ENCODE measurements at places on chromosomes 4 and X.

DNA sequence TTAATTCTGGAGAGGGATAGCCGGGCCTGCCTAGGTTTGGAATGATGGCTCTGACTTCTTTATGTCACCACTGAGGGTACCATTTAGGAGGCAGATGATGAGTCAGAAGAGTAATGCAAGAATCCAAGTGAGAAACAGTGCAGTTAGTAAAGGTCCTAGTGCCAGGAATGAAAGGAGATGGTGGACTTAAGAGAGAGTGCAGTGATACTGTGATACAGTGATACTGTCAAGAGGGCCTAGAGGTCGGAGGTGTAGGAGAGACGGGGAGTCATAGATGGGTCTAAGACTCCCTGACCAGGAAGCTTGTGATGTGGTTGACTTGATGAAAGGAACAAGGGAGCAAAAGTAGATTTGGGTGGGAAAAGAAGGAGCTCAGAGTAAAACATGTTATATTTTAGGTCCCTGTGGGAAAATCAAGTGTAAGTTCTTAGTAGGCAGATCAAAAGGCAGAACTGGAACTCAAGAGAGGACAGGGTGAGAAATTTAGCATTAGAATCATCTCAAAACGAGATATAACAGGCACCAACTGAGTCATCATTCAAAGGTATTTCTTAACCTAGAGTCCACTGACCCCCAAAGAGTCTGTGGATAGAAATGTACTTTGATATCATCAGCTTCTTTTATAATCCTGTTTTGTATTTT lies 85.0 kb downstream of the NFKB1 start:
- DNase-seq, result no peak

DNA sequence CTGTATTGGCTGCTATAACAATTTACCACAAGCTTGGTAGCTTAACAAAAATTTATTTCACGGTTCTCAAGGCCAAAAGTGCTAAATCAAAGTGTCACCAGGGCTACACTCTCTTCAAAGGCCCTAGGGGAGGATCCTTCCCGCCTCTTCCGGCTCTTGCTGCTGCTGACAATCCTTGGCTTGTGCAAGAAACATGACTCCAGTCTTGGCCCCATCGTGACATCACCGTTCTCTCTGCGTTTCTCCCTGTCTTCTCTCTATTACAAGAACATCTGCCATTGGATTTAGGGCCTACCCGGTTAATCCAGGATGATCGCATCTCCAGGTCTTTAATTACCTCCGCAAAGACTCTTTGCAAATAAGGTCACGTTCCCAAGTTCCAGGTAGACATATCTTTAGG lies 10.4 kb upstream of the CLCN4 start:
- DNase-seq, result no peak

GRCh38 chr4:6988016-6988715 lies 55.0 kb upstream of the TADA2B start:
- no peak for DNase-seq

GRCh38 chrX:40130207-40130606 lies 32.4 kb upstream of the BCOR start:
- no peak for DNase-seq

DNA sequence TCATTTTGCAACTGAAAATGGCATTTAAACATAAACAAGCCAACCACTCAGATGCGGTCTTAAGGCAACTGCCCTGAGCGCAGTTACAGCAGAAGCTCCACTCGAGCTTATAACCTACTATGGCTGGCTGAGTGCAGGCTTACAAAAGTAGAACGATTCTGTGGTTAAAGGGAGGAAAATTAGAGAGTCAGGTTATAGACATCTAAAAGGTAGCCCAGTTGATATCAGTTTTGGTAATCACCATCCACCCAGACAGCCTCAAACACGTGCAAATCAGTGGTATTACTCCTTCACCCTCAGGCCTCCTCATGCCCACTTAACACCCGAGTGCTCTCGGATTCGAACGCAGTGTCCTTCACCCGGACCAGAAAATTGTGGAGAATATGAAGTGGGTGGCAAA lies 3.1 kb downstream of the LEF1 start:
- DNase-seq, result no peak

DNA sequence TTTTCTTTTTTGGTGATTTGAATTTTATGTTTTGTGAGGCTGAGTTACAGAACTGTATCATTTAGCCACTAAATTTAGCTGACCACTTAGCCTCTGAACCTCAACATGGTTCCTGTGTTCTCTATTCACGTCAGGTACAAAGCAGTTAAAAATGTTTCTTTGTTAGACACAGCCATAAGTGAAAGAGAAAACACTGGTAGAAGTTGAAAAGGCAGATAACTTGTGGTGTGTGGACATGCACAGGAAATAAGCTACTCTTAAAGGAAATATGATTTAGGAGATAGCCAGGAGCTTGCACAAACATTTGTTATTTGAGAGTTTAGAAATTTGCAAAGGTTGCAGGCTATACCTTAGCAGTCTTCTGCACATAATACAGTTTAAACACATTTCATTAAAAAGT lies 171.0 kb upstream of the RPS6KA3 start:
- no peak for DNase-seq

- no peak for DNase-seq
Measured at GRCh38 chr4:15374656-15375055, 53.2 kb upstream of the C1QTNF7 start.

Measured in effector CD4-positive, alpha-beta T cell (primary cell).